ENCODE measurements at places on chromosomes 12 and 14.
A peak's percentile ranks its signal among the peaks of the same experiment; 100 is the strongest.

GRCh38 chr12:103517161-103517560, 21.4 kb upstream of the C12orf42 start:
- DNase-seq: no peak

DNA sequence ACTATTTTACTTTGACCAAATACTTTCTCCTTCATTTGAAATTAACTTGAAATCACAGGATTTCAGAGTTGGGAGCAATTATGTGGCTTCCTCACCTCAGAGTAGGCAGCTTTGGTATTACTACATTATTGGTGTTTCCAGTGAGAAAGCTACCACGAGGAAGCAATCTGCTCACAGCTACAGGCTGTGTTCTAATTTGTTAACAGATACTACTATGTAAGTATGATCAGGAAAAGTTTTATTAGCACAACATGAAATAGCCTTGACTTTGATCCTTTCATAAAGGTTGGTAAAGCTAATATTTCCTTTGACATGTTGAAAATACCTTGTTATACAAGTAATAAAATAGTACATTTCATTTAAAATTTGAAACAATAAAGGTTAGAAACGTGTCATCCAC, 30.6 kb downstream of the TAOK3 start:
- no peak for DNase-seq

- no peak for DNase-seq
These were observed 135.3 kb downstream of the NTF3 start for GRCh38 chr12:5567016-5567725.

DNA sequence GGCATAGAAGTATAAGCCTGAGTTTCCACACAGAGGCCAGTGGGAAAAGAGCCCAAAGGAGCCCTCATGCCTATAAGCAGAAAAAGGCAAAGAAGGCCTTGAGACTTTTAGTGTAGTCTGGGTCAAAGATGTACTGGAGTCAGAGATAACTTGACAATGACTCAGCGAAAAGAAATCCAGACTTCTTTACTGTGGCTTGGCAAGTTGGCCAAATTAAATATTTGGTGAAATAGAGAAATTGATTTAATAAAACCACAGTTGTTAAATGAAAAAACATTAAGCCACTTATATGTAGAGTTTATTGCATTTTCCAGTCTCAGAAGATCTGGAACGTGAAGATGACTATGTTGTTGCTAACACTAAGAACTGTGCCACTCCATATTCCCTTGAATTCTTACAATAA, 105.1 kb downstream of the TMTC3 start:
- no peak for DNase-seq

GRCh38 chr14:65304963-65305362, 107.6 kb upstream of the FUT8 start:
- no peak for DNase-seq

GRCh38 chr12:4026020-4026358, 152.8 kb upstream of the PARP11 start:
- DNase-seq: no peak

DNA sequence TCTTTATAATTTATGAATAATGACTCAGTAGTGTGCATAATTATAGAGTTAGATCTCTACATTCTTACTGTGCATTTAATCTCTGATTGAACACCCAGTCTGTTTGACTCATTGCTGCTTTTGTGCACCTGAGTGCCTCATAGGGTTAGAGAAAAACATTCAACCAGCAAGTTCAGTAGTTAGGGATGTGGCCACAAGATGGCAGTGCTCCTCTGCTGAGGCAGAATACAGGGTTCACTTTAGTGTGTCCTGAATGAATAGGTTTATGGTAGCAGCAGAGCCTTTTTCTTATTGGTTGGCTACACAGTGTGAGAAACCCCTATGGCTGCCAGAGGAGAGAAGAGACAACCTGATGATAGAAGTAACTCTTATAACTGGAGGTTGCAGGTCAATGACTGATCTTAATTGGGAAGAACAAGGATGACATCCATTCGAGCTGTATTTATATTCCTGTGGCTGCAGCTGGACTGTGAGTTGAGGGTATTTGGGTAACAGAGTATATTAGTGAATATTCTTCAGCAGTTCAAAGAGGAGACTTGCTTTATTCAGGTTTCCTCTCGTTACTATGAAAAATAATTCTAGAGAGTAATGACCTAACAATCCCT, 194.9 kb upstream of the OR4E1 start:
- no peak for DNase-seq

GRCh38 chr12:40032433-40033241, 73.2 kb downstream of the SLC2A13 start:
- DNase-seq: no peak

GRCh38 chr12:79997096-79997791, 62.3 kb upstream of the PPP1R12A start:
- no peak for DNase-seq

DNA sequence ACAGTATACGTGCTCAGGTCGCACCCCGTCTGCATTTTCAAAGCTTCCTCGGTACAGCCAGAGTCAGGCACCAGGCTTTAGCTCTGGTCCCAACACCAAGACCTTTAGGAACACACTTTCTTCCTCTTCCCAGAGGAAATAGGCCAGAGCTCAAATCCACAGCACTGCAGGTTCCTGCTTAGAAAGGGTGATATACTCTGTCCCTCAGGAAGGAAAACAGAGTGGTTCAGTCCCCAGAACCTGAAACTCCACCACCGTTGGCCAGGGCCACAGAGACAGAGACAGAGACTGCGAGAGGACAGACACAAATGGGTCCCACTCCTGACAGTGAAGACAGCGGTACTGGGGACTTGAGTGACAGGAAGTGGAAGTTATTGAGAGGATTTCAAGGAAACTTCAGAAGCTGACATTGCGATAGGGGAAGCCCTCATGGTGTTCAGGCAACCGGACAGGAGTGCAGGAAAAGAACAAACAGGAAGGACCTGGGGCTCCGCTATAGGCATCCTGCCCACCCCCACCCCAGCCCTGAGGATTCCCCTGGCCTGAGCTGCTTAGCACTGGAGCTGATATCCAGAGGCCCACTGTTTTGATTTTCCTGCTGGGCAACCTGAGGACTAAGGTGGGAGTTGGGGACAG, 5.5 kb upstream of the KRT8 start:
- no peak for DNase-seq

- no peak for DNase-seq
These were observed 382.3 kb downstream of the KCNH5 start for GRCh38 chr14:62662811-62663455.

DNA sequence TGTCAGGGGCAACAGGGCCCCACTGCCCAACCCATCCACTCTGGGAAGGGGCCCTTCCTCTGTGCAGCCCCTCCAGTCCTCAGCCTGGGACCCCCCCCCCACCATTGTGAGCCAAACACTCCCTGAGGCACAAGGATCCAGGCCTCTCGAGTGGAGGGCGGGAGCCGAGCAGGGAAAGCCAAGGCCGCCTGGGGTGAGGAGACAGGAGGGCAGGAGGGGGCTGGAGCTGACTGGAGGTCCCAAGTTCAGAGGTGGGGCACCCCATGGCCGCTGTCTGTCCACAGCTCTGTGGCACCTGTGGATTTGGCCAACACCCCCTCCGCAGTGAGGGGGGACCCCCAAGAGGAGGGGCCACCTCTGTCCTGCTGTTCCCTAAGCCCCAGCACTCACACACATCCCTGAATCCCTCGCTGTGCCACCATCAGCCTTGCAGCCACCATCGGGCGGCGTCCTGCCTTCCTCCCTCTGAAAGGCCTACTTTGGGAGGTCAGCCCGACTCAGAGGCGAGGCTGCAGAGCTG, 25.4 kb upstream of the C14orf180 start:
- no peak for DNase-seq

DNA sequence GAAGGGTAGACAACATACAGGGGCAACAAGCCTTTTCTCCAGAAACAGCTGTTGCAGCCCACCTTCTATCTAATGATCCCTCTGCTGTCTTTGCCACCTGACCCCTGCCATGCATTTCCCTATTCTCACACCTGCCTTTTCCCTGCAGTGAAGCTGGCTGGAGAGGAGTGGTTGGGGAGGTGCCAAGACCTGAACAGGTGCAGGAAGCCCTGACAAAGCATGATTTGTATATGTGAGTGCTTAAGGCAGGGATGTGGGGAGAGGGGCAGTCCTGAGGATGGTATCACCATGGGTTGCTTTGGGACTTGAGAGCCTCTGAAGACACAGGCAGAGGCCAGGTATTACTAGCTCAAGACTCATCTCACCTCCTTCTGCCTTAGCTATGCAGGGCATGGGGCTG, 2.9 kb upstream of the PFDN5 start:
- peak; percentile 82 for DNase-seq

- DNase-seq: no peak
These were observed 99.2 kb downstream of the PIWIL1 start for GRCh38 chr12:130436741-130437501.

GRCh38 chr14:104346608-104347007, 208.2 kb downstream of the KIF26A start:
- no peak for DNase-seq

- no peak for DNase-seq
These were observed 411 bp downstream of the BTBD7 start for GRCh38 chr14:93332397-93332852.

- DNase-seq: no peak
These were observed 15.7 kb downstream of the ASPG start for GRCh38 chr14:104101086-104101621.

DNA sequence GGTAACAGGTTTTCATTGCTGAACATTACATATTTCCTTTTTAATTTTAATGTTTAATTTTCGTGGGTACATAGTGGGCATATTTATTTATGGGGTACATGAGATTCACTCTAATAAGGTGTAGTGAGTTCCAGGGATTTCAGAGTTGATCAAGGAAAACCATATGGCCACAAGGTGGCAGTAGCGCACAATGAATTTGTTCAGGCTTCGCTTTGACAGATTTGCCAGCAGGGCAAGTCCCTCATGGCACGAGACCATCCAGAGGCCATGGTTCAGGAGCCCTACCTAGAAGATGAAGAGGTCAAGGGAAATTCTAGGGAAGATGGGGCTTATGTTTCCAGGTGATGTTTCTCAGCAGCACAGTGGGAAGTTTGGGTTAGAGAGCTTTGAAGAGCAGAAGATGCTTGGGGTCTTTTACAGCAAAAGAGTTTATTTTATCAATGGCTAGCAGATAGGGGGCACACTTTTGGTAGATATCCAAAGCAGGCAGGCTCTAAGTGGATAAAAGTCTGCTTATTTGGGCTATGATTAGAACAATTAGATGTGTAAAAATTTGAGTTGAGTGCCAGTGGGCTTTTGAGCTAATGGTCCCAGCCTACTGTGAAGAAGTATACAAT, 1004.4 kb downstream of the AACS start:
- DNase-seq: peak; percentile 4

GRCh38 chr14:44477953-44478352, 29.1 kb downstream of the FSCB start:
- DNase-seq: no peak

- no peak for DNase-seq
These were observed 168.6 kb downstream of the STXBP6 start for GRCh38 chr14:24881116-24881893.

- no peak for DNase-seq
These were observed 10.7 kb downstream of the VDR start for GRCh38 chr12:47894068-47894467.

- DNase-seq: no peak
These were observed 594 bp downstream of the ARHGDIB start for GRCh38 chr12:14960548-14961465.

- no peak for DNase-seq
These were observed 37.7 kb upstream of the ZNF641 start for GRCh38 chr12:48388460-48388859.

- no peak for DNase-seq
These were observed 38.0 kb upstream of the A2ML1 start for GRCh38 chr12:8784290-8784888.

- DNase-seq: no peak
These were observed 74.2 kb downstream of the APOBEC1 start for GRCh38 chr12:7591531-7591930.

DNA sequence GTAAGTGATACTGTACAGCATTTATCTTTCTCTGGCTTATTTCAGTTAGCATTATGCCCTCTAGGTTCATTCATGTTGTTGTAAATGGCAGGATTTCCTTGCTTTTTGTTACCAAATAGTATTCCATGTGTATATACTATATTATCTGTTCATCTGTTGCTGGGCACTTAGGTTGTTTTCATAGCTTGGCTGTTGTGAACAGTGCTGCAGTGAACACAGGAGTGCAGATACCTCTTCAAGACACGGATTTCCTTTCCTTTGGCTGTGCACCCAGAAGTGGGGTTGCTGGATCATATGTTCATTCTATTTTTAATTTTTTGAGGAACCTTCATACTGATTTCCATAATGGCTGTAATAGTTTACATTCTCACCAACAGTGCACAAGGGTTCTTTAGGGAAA, 21.5 kb downstream of the EP400 start:
- no peak for DNase-seq

DNA sequence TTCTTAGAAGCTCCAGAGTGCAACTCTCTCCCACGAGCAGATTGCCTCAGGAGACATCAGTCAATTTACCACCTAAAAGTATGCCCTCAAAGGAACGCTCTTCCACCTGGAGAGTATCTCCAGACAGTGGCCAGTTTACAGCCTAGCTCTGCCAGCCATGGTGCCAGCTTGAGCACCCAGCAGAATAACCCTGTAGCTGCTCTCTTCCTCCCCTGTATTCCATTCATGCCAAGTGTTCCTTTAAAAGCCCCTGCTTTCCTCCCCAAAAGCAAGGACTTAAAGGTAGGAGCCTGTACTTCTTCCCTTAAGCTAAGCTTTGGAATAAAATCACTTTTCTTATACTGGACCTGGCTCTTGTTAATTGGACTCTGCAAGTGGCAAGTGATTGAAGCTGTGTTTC, 245.4 kb upstream of the TMEM132C start:
- DNase-seq: no peak

GRCh38 chr12:6374786-6375160, 590 bp downstream of the SCNN1A start:
- no peak for DNase-seq

DNA sequence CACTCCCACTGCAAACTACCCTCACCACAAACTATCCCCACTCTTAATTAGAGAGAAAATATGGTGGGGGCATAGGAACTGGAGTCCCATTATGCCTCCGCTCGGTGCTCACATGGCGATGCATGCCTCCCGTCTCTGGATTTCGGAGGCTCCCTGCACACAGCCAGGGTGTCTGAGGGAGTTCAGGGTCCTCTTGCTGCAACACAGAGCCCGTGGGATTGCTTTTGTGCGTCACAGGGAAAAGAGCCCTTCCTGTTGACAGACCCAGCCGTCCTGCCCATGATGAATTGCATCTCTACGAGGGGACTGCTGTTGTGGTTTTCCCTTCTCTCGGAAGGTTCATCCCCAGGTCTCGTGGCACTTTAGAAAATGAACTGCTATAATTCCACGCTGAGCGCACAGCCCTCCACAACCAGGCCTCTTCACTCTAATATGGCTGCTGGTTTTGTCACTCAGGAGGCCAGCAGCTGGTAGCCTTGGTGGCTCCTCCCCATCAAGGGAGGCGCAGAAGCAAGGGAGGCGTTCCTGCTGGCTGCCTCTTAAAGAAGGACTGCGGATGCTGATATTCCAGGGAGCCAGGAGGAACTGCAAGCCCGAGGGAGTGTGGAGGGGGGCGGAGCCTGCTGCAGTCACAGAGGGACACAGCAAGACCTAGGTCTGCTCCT, 158.0 kb downstream of the KCNA5 start:
- DNase-seq: peak; percentile 93

GRCh38 chr14:62003701-62004100, 241.5 kb downstream of the SNAPC1 start:
- DNase-seq: no peak
